ENCODE measurements at places on chromosomes 2 and 18.

GRCh38 chr2:207288628-207289027 lies 122.9 kb upstream of the KLF7 start:
- no peak for DNase-seq

GRCh38 chr2:60371681-60372080 lies 181.8 kb downstream of the BCL11A start:
- no peak for DNase-seq

GRCh38 chr2:70772486-70773155 lies 4.6 kb upstream of the ADD2 start:
- DNase-seq = no peak

DNA sequence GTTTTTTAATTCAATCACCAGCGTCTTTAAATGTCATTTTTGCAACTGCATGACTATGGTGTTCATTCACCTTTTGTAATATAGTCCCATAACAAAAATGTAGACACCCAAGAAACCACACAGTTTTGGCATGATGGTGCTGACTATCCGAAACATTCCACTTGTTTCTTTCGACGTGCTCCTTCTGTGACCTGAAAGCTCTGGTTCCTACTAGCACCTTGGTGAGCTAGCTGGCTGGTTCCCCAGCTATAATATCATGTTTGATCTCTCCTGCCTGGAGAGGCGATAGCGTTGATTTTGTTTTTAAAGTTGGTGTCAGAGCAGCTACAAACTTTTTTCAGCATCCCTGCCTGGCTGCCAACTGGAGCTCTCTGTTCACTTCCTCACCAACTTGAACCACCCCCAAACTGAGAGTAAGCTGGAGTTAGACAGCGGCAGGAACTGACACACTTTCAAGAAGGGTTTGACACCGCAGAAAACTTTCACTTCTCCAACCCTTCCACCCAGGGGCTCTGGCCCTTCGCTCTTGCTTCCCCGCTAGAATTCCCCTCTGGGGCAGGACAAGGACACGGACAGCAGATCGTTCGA lies 1.1 kb downstream of the ATAD2B start:
- DNase-seq = no peak

GRCh38 chr18:61817086-61817485 lies 75.7 kb downstream of the RNF152 start:
- DNase-seq = no peak

DNA sequence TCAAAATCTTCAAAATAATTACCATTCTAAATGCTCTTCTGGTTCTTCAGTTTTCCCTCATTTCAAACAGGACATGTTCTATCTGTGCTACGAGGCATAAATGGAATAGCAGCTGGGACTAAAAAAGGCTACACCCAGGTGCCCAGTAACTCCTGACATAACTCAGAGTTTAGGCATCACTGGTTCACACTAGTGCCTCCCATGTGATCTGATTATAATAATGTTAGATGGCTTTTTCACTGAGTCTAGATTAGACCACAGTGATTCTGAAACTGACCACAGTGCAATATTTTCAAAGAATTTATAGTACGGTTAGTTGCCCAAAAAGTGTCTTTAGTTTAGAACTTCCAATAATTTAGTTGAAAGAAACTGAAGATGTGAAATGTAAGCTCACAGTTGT lies 123.3 kb downstream of the CCBE1 start:
- DNase-seq = no peak

- DNase-seq = no peak
Measured at GRCh38 chr2:207226243-207226642, 60.5 kb upstream of the KLF7 start.

DNA sequence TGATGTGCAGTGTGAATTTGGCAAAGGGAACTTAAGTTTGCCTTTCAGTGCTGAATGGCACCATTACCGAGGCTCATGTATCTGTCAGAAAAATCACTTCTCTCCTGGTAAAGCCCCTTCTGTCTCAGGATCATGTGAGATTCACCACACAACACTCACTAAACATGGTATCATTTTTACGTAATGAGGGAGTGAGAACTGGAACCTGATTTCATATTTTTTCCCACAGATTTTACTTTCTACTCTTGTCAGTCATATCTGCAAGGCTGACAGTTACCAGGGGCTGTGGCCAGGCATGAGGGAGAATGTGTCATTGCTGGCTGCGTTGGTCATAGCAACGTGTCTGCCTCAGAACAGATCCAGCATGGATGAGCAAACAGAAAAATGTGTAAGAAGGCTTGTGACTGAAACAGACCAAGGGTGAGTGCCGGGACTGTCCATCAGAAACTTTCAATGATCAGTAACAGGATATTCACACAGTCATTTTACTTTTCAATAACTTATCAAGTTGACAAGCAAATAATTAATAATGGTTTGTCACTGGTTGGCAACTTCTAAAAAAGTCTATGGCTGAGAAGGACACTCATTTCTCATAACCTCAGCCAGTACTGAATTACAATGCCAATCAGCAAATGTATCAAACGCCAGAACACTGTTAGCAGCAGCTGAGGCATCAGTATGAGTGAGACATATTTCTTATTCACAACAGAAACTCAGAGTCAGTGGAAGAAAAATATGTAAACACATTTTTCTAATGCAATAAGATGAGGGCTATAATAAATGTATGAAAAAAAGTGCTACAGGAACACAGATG lies 100.5 kb downstream of the CDC42EP3 start:
- no peak for DNase-seq

- DNase-seq = no peak
Measured at GRCh38 chr18:78425019-78425412, 554.6 kb upstream of the SALL3 start.

GRCh38 chr2:103327386-103327785 lies 565.6 kb downstream of the TMEM182 start:
- DNase-seq = no peak

DNA sequence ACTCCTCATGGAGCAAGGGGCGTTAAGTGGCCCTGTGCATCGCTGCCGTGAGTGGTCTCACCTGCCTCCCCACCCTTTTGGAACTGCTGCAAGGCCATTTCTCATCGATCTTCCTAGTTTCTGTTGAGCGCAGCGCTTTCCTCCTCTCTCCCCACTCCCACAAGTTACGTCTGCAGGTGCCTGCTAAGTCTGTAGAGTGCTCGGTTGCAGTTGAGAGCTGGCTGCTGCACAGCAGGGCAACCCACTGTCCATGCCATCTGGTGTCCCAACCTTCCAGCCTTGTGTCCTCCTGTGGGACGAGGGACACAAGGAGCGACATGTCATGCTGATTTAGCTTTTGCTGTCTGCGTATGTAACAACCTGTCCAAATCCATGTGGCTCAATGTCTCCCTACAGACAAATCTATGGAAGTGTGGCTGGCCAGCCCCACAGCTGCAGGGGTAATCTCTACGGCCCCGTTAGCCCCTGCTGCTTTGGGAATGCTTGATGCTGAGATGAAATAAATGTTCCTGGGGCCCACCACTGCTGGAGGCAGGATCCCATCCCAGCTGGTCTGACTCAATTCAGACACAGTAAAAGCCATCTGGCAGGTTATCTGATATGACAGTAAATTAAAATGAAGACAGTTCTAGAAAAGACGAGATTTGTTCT lies 68.1 kb upstream of the TCF7L1 start:
- DNase-seq = no peak
